Stimulated activated CD8-positive, alpha-beta memory T cell treated with anti-CD3 and anti-CD28 coated beads, Interleukin-4, amount 100 ng/mL, for 1 hour (primary cell): ENCODE measurements at places on chromosomes 1 and 21.

DNA sequence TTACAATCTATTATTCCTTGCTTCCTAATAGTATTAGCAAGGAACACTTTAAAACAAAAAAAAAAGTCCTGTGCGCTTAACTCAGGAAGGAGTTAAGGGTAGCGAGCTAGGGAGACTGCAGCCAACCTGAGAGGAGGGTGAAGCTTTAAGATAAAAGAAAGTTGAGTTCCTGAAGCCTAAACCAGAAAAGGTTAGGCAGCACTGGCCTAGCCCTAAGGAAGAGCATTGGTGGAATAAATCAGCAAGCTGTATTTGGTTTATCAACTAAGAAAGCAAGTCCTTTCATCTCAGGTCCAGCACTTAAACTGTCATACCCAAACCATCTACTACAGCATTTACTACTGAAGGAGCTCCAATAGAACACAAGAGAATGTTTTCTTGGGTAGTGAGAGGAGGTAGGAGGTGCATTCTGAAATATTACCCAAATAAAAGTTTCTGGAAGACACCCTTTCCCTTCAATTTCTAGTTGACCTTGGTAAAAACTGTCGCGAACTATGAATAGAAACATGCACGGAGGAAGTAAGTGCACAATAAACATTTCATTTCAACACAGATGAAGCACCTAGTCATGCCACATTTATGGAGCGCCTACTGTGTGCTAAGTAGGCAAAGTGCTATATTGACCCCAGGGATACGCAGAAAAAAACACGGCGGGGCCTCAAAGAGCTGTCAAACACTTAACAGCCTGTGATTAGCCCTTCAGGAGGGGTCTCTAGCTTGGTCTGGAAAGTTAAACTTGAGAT lies 1.3 kb downstream of the GLRX2 start:
- no peak for DNase-seq

GRCh38 chr1:224258351-224258750 lies 71.6 kb downstream of the NVL start:
- no peak for DNase-seq

- no peak for DNase-seq
Observed at GRCh38 chr1:77876884-77877283, 11.5 kb upstream of the NEXN start.

DNA sequence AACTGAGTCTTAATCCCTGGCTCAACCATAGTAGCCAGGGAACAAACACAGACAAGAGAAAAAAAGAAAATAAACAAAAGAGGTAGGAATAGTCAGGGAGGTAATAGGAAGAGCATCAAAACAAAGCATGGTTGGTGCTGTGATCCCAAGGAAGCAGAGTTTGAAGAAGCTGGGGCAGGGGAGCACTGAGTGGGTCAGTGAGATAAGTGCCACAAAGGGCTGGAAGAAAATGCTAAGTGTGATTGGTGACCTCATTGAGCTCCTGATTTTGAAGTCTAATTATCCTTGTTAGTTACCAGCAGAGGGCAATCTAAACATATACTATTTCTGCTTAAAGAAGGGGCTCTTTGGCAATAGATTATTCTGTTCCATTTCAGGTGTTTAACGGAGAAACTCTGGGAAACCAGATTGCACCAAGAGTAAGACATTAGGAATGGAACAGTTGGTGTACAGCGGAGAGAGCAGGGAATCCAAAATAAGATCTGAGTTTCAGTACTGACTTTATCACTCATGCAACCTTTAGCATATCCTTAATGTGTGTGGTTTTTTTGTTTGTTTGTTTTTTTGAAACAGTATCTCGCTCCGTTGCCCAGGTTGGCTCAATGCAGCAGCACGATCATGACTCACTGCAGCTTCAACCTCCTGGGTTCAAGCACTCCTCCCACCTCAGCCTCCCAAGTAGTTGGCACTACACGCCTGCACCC lies 30.7 kb upstream of the KIAA1614 start:
- DNase-seq = no peak

GRCh38 chr1:62367005-62367557 lies 47.8 kb upstream of the KANK4 start:
- DNase-seq = no peak

DNA sequence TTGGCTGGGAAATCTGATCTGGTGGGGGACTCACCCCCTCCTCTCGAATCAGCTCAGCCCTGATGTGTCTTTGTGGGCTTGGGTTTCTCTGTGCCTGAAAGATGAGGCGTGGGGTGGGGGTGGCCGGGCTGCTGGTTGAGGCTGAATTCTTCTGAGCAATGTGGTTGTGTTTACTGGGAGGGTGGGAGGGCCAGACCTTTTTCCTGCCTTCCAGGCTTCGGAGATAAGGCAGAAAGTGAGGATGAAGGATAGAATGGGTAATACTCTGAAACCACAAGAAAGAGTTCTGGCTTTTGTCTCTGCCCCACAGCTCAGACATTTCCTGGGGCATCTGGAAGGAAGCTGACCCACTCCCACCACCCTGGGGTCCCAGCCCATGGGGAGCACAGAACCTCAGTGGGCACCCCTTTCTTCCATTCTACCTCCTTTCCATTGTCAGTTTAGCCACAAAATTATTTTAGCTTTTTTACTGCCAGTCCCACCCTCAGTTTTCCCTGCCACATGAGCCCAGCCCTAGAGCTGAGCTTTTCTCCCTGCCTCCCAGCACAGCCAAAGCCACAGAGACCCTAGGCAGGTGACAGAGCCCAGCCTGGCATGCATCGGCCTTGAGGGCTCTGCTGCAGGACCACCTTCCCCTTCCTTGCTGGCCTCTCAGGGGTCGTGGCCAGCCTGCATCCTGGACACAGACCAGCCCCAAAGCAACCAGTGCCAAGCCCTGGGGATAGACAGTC lies 11.2 kb downstream of the ALX3 start:
- DNase-seq = no peak

DNA sequence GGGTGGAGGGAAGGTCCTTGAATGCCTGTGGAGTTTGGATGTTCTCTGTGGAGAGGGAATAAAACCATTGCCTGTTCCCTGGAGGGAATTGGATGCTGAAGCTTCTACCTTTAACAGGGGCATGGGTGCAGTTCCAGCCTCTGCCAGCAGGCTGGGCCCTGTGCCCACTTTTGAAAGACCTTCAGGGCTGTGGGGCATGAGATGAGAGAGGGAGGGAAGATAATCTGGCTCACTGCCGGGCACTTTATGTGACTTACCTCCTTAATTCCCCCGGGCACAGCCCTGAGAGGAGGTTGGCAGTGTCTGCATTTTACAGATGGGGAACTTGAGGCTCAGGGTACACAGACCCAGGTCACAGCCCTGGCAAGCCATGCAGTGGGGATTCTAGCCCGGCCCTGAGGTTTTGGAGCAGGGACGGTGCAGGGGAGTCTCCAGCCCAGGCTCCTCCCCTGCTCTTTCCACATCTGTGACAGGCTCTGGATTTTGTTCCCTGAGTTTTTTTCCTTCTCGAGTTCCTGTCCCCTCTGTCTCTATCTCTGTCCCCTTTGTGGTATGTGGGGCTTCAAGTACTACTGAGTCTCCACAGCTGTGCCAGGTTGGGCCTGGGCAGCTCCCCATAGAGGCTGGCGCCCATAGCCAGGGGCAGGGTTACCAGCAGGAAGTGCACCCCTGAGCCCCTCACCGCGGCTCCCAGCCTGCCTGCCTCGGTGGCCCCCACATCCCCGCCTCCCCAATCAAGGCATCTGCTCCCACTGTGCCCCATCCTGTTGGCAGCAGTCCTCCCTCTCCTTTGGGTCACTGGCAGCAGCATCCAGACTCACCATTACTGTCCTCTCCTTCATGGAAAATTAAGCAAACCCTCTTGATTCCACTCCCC lies 14.0 kb upstream of the THEMIS2 start:
- DNase-seq = peak; percentile 76

DNA sequence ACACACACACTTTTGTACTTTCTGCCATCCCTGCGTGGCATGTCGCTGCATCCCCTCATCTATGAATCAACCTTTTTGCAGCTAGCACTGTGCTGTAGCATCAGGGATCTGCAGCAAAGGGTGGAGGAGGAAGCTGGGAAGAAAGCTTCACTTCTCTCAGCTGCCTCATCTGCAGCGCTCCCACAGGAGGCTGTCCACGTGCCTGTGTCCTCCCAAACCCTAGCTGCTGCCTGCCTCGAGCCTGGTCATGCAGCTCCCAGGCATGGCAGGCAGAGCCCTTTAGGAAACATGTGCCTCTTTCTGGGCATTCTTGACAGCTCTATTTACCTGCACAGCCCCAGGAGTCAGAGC lies 262.1 kb upstream of the SGIP1 start:
- DNase-seq = no peak

DNA sequence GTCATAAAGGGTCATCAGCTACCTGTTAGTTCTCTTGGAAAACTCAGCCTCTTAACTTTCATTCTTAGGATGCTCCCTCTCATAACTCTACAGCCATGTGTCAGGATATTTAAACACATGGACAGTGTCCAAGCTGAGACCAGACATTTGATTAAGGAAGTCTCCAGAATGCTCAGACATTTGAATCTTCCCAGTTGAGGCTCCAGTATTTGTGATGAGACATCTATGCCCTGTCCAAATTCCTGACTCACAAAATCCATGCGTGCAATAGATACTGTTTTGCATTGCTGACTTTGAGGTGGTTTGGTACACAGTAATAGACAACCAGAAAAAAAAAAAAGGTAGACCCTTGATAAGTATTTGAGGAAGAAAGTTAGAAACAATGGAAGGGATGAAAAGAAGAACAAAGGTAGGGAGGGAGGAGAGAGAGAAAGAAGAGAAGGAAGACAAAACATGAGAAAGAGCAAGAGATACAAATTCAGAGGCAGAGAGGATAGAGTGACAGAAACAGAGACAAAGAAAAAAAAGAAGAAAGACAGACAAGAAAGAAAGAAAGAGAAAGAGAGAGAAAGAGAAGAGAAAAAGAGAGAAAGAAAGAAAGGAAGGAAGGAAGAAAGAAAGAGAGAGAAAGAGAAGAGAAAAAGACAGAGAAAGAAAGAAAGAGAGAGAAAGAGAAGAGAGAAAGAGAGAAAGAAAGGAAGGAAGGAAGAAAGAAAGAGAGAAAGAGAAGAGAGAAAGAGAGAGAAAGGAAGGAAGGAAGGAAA lies 275.5 kb upstream of the PRMT6 start:
- no peak for DNase-seq

- no peak for DNase-seq
Observed at GRCh38 chr1:233151861-233152260, 143.7 kb downstream of the PCNX2 start.

DNA sequence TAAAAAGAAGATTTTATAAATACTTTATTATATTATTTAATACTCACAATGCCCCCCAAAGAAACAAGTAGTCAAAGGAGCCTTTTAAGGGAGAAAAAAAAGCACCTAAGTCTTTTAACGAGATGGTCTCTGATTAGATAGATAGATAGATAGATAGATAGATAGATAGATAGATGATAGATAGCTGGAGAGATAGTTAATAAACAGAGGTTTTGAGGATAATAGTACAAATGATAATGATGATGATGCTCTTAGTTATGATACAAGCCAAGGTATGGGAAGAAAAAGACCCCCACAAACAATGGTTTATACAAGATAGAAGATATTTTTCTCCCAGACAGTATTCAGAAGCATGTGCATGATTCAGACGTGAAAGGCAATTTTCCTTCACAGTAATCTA lies 14.6 kb upstream of the EDEM3 start:
- DNase-seq = no peak

- DNase-seq = no peak
Observed at GRCh38 chr1:42964044-42964812, 5.6 kb upstream of the SLC2A1 start.

DNA sequence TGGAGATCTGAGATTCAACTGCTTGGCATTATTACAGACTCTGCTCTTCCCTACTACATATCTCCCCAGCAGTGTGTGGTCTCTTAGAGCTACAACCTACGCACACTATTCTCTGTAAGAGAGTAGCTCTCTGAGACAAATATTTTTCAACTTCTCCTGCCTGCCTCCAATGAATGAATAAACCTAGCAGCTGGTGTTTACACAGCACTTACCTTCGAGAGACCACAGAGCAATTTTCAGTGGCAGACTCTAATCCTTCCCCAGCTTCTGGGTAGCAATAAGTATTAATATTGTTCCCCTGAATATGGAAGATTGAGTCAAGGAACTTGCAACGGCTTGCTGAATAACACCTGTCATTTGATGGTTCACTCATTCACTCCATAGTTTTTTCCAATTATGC lies 350.9 kb upstream of the SPAG17 start:
- no peak for DNase-seq

DNA sequence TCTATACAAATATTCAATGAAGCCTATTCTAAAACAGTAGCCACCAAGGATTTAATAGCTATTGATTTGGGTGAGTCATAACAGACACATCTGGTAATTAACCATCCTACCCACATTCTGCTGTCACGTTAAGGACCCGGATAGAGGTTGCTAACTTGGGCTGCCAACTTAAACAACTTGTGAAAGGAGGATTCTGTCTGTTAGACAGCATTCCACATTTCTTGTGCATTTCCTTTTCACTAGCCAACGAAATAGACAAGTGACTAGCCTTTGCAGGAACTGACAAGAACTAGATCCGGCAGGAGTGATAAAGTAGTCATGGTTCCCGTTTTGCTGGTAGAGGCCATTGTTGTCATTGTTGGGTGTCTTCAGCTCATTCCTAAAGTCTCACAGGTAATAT lies 9.5 kb downstream of the DSCAM start:
- no peak for DNase-seq

- no peak for DNase-seq
Observed at GRCh38 chr1:66690666-66691381, 61.4 kb upstream of the DYNLT5 start.

- DNase-seq = no peak
Observed at GRCh38 chr1:83905315-83905907, 93.5 kb downstream of the TTLL7 start.

DNA sequence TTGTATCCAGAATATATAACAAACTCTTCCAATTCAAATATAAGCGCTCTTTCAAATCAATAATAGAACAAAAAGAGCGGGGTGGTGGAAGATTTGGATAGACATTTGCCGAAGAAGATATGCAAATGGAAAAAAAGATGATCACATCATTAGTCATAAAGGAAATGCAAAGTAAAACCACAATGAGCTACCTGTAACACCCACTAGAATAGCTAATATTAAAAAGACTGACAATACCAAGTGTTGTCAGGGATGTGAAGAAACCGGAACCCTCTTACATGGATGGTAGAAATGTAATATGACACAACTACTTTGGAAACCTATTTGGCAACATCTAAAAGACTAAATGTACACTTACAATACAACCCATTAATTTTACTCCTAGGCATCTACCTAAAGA lies 5.7 kb upstream of the TRAF5 start:
- no peak for DNase-seq

GRCh38 chr1:224644553-224645154 lies 28.5 kb downstream of the CNIH3 start:
- peak; percentile 22 for DNase-seq
